Activated naive CD4-positive, alpha-beta T cell treated with anti-CD3 and anti-CD28 coated beads, Interleukin-2, amount 50 U/mL, for 72 hours (primary cell): ENCODE measurements at places on chromosomes 5 and 9. TPM values are rescaled to one million over a fixed set of nuclear protein-coding genes. Genes with fewer than 3 reads are reported as not detected.

- no peak for DNase-seq
These were observed 57.0 kb upstream of the LMX1B start for GRCh38 chr9:126556560-126557250.

DNA sequence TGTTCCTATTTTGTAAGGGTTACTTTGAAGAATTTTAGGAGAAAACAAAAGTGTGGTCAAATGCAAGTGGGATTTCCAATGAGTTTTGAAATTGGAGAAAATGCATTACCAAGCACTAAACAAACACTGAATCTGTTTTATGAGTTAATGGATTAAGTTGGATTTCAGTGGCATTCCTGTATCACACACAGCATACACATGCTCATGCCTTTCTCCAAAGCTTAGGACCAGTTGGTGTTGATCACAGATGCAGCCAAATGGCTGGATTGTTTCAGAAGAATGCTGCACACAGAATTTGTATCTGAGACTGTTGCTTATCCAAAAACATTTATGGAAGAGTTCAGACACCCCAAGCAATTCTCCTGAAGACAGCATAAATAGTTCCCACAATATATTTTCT, 611.1 kb downstream of the ACTL7B start:
- no peak for DNase-seq

The EPB41L4B gene
- total RNA-seq = 0.51 TPM

GRCh38 chr5:35337340-35338156, 107.3 kb upstream of the PRLR start:
- DNase-seq = no peak

The F2RL2 gene
- total RNA-seq = not detected

The CARD9 gene
- 1.7 TPM for total RNA-seq

The F12 gene
- 2.2 TPM for total RNA-seq

- DNase-seq = no peak
These were observed 88.1 kb downstream of the SH3TC2 start for GRCh38 chr5:148974642-148975327.

GRCh38 chr5:157300564-157300963, 34.6 kb downstream of the CYFIP2 start:
- DNase-seq = no peak

DNA sequence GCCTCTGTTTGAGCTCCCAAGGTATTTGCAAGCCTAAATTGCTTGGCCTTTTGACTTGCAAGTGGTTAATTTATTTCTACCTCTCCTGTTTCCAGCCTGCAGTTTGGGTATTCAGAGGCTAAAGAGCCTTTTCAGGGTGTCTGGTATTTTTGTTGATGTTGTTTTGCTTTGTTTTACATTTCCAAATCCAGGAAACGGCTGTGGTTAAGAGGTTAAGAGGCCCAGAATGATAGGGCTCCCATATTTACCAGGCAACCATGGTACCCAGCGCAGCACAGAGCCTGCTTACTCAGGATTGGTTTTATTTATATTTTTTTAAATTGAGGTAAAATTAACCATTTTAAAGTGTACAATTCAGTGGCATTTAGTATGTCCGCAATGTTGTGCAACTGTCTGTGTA, 92.1 kb downstream of the PDZD2 start:
- no peak for DNase-seq

DNA sequence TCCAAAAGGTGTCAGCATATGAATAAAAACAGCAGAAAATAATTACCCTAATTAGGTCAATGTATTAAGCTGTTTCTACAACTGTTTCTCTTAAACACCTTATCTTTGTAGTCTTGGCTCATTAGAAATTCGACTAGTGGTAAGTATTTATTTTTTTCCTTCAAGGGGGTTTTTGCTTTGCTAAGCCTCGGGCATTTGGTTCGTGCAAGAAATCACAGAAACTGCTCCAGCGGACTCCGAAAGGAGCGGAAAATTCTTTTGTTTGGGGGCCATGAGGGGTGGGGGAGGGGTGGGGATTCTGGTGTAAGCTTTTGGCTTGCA, 757 bp downstream of the ZBED3 start:
- DNase-seq = no peak

The AMBP gene
- total RNA-seq = not detected

The LCN15 gene
- not detected for total RNA-seq

DNA sequence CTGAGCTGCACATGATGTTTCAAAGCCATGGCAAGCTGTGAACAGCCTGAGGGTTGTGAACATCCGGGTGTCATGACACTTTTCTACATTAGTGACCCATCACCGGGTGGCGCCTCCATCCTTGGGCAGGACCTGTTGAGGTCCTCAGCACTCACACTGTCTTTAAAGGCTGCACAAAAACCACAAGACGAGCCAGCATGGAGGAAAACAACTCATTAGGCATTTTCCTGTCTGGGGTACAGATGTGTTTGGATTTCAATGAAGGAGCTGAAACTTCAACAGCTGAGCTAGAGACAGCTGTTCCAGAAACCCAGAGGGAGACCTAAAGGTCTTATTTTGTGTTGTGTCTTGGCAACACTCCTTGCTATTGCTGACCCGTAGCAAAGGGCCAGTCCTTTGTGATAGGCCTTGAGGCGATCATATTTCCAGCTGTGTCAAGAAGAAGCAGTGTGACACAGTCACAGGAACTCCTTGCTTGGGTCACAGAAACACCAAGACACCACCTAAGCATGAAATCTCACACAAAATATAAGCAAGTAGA, 151.8 kb upstream of the VLDLR start:
- DNase-seq = no peak

DNA sequence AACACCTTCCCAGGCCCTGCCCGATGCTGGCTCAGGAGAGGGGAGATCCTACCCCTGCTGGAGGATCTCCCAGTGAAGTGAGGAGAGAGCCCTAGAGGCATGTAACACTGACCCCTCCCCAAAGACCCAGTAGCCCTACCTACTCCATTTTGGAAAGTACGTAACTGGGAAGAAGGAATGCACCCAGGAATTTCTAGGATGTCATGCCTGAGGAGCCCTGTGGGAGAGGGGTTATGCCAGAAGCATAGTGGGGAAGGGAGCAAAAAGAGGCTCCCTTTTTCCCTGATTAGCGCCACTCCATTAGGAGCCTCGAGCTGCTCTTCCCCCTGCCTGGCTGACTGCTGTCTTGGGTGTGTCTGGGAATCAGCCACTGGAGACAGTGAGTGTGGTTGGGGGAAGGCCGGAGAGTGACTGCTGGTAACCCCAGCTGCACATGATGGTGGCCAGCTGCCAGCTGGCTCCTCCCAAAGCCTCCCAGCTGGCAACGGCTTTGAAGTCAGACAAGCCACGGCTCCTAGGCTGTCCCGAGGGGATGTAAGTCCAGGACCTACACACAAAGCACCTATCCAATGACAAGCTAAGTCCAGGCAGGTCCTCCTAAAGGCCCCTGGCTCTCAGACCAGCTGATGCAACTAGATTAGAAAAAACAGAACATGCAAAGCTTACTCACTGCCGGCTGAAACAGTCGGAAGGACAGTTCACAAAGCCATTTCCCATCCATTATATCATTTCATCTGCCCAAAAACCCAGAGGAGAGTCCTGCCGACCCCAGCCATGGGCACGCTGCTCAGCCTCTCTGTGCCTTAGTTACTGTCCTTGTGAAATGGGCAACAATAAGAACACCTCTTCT, 136.5 kb upstream of the ABCA1 start:
- no peak for DNase-seq

DNA sequence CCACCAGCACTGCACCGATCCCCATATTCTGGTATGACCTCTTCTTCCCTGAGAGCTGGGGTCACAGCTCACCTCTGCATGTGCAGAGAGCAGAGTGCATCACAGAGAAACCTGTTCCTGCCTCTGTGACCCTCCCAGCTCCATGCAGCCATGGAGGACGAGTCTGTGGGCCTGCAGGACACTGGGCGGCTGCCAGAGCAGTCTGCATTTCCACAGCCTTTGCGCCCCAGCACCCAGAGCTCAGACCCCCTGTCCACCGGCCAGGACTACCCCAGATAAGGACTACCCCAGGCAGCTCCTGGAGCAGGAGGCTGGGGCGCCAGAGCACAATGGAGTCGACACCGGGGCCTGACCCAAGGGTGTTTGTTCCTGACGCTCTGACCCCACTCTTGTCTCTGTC, 308.1 kb upstream of the IRX1 start:
- DNase-seq = no peak

The OSMR gene
- 0.39 TPM for total RNA-seq

- DNase-seq = no peak
These were observed 5.5 kb downstream of the PDCL start for GRCh38 chr9:122822938-122823337.

- DNase-seq = no peak
These were observed 710.5 kb upstream of the CDH9 start for GRCh38 chr5:27748847-27749246.

The IGFBPL1 gene
- total RNA-seq = not detected

- DNase-seq = no peak
These were observed 14.0 kb upstream of the FAM193B start for GRCh38 chr5:177568326-177568725.
